Gastroesophageal sphincter (tissue), 4 donors: ENCODE measurements at places on chromosomes 3 and 15. TPM values are rescaled to one million over a fixed set of nuclear protein-coding genes. Genes with fewer than 3 reads are reported as not detected.

DNA sequence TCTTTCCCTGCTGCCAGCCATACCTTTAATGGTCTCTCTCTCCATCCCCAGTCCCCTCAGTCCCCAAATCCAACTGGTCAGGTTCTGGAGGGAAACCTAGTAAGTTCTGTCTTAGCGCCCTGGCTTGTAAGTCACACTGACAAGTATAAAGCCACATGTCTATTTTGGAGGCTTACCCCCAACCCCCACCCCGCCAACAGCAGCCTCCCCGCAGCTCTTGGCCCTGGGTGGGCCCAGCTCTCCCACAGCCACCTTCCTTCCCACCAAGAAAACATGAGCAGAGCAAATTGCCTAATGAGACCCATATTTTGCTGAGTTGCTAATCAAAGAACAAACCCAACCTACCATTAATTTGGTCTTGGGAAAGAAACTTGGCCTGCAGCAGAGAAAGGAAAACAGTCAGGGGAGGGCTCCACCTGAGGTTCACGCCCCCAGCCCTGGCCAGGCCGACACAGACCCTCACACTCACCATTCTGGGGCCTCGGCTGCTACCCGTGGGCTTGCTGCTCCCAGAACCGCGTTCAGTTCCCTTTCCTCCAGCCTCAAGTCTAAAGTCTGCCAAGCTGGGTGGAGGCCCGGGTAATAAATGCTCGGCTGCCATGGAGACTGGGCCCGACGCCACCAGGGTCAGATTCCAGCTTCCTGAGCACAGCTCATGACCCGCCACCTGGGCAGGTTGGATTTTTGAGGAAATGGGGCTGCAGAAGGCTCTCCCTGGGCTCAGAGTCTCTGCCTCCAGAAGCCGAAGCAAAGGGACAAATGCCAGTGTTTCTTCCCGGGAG is at the start of gene CALML4:
CALML4 (minus strand) TSS at position 557 of the 782 bp plus-strand sequence; CDS start at position 472, 85 bp downstream.
- peak; percentile 74 for ATAC-seq

DNA sequence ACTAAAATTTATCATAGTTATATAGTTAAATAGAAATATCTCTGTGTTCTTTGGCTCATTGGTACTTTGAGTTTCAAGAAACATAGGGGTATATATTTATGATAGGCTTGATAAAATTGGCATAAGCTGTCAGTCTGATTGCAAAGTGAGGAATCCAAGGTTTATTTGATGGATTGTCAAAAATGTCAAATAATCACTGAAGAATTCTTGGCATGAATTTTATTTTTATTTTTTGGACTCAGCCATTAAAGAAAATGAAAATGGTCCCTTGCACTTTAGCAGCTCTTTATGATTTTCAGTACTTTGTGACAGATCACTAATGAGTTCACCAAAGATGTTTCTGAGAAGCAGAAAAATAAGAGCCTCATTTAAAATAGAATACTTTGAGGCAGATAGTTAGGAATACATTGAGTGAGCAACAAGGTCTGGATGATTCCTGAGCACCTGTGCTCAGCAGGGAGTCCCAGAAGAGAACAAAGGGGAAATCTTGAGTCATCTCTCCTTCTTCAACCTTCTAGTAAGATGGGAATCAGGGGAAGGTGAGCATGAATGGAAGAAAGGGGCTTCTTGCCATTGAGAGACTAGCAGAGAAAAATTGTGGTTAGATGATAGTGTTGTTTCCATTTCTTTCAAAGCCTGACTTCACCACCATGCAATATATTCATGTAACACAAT is 85.3 kb upstream of the VEPH1 start:
- ATAC-seq, result no peak

GRCh38 chr15:28097656-28098359 is 1.3 kb downstream of the OCA2 start:
- no peak for ATAC-seq

CELF6 gene
- 3.7 TPM for total RNA-seq

DNA sequence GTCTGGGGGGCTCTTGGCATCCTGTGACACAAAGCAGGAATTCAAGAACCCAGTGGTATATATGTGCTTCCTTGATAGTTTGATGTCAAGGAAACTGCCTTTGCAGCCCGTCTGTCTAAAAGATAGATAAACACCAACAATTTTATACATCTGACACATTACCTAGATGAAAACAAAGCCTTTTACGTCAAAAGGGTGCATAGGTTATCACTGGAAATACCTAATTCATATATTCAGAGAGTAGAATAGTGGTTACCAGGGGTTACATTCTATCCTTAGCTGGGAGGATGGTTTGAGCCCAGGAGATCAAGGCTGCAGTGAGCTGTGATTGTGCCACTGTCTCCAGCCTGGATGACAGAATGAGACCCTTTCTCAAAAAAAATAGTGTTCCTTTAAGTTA is 356.9 kb upstream of the RASGRP1 start:
- no peak for ATAC-seq

DNA sequence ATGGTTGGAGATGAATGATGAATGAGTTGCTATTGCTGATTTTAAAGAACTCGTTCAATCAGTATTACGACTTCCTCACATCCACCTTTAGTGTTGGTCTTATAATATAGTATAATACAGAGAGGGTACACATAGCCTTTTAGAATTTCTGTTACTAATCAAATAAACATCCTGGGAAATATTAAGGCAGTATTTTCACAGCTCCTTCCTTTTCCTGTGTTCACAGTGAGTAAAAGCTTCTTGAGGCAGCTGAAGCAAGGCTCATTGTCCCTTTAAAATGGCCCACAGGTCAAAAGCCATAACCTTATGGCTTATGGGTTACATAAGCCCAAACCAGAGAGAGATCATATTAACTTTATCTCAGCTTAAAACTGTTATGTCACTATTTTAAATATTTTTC is 1.3 kb upstream of the BTLA start:
- ATAC-seq, result no peak

PYGO1 gene
- 19.9 TPM for total RNA-seq

DNA sequence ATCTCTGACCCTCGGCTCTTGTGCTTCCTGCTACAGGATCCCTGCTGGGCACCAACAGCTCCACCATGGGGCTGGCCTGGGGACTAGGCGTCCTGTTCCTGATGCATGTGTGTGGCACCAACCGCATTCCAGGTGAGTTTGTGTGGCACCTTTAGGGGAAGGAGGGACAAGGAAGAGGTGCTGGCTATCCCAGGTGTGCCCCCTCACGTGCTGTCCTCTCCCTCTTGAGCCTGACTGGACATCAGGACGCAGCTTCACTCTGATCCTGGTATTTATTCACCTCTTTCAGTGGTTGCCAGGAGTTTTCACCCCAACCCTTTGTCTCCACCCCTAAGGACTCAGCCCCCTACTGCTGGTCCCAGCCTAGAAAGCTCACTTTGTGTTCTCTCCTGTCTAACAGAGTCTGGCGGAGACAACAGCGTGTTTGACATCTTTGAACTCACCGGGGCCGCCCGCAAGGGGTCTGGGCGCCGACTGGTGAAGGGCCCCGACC is 960 bp downstream of the THBS1 start:
- no peak for ATAC-seq

GMNC gene
- not detected for total RNA-seq

- ATAC-seq, result no peak
Observed at GRCh38 chr15:70524470-70524869, 238.9 kb downstream of the UACA start.

CASR gene
- not detected for total RNA-seq

GRCh38 chr3:98532709-98533571 is 1.2 kb downstream of the GPR15 start:
- no peak for ATAC-seq

- no peak for ATAC-seq
Observed at GRCh38 chr3:137867611-137868010, 103.5 kb downstream of the SOX14 start.

GRCh38 chr15:49103002-49103401 is 52.4 kb downstream of the COPS2 start:
- ATAC-seq, result no peak

DNA sequence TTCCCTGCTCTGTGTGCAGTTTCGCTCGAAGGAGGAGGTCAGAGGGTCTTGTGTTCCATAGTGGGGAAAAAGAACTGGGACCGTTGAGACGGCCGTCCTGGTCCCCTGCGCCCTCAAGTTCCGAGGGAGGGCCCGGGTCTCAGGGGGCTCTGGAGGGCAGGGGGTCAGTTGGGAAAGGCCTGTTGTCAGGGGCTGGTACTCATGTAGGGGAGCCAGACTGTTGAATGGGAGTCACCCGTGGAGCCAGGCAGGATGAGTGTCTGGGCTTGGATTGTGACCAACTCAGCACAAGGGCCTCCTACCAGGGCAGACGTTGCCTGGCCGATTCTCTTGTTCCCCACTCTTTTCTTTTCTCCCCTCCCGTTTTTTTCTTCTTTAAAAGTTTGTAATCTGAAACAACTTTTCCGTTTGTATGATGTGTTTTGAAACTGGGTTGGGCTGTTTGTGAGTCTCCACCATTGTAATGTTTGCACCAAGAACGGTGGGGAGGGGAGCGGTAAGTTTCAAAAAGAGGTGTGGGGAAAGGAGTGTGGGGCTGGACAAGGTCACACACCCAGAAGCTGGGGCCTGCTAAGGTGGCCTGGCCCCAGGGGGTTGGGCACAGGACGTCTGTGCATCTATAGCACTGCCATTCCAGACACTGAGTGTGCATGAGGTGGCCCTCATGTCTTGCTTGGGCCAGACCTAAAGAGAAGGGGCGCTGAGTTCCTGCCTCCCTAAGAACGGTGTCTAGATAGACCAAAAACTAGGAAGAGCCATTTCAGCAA is 1.1 kb downstream of the CMTM7 start:
- ATAC-seq, result peak; percentile 37

DNA sequence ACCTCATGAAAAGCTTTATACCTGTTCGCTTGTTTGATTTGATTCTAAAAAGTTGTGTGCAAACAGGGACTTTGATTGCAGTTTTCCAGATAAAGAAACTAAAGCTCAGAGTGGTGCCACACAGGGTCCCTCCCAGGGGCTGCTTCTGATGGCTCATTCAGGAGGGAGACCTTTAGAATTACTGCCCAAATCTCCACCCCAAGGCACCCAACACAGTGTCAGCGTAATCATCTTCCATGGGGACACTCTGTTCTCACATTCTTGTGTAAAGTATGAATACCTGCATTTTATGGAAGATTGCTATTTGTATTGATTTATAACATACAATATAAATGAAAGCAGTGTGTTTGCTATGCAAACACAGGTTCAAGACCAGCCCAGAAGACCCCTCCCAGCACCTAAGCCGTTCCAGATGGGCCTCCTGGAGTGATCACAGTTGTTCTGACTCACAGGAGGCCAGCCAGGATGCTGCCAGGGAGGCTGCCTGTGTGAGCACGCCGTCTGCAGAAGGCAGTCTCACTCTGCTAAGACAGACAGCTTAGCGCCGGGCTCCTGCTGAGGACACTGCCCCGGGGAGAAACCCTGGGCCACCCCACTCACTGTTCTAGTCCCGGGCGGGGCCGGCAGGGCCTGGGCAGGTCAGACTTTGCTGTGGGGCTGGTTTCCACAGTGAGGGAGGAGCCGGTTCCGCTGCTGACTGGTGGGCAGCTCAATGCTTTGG is 185.6 kb downstream of the FAM43A start:
- peak; percentile 71 for ATAC-seq

VPS39 gene
- total RNA-seq, result 53.6 TPM
